ENCODE measurements at places on chromosomes 1 and 21.
A peak's percentile ranks its signal among the peaks of the same experiment; 100 is the strongest.

GRCh38 chr1:56019922-56020321 is 559.4 kb downstream of the PLPP3 start:
- DNase-seq: no peak

DNA sequence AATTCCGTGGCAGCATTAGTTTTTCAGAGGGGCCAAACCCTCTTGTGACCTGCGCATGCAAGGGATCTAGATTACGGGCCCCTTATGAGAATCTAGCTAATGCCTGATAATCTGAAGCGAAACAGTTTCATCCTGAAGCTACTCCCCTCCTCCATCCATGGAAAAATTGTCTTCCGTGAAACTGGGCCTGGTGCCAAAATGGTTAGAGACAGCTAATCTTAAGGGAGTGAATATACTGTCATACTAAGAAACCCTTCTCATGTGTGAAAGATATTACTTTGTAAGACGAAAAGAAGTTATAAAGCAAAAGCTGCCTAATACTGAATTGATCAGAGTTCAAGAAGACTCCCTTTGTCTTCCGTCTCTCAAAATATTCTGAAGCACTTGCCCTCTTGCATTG is 166.3 kb downstream of the DUSP10 start:
- no peak for DNase-seq

DNA sequence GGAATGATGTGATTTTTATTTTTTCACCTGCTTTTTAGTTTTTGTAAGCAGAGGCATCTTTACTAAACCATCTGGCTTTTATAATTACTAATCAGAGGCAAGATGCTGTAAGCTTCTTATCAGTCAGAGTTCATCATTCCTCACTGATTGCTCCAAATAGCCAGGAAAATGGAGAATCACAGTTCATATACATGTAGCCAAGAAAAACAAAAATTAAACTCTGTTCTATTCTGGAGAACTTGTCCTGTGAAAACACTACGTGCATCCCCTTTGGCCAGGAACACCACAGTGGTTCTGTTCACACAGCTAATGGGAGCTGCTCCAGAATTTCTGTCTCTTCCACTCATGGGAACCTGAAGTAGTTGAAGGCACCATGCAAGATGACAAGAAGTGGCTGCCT is 725.5 kb upstream of the CHRM3 start:
- no peak for DNase-seq

DNA sequence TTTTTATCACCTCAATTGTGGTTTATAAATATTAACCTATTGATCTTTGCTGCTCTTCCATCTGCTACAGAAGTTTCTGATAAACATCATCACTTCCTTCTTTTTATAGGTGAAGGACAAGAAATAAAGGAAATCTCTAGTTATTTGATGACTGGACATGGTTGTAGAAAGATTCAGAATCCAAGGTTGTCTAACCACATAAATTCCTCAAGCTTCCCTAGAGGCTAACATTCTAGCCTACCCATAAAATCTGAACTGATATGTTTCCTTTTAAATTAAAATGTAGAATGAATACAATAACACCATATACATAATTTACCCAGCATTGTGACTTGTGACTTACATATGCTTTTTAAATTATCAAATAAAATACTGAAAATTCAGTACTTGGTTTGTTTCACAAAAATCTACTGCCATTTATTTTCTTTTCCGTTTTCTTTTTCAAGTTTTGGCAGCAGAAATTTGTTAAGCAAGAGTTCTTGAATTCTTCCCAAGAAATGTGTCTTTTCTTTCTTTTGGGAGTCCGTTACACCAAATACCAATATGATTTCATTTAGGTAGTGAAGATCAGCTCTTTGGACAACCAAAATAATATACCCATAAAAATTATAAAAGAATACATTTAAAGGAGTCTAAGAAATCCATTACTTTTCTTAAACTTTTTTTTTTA is 513.2 kb upstream of the ADGRL2 start:
- DNase-seq: no peak

GRCh38 chr1:41537251-41537650 is 52.8 kb upstream of the EDN2 start:
- no peak for DNase-seq

GRCh38 chr1:234632225-234632624 is 22.2 kb upstream of the IRF2BP2 start:
- DNase-seq: no peak

DNA sequence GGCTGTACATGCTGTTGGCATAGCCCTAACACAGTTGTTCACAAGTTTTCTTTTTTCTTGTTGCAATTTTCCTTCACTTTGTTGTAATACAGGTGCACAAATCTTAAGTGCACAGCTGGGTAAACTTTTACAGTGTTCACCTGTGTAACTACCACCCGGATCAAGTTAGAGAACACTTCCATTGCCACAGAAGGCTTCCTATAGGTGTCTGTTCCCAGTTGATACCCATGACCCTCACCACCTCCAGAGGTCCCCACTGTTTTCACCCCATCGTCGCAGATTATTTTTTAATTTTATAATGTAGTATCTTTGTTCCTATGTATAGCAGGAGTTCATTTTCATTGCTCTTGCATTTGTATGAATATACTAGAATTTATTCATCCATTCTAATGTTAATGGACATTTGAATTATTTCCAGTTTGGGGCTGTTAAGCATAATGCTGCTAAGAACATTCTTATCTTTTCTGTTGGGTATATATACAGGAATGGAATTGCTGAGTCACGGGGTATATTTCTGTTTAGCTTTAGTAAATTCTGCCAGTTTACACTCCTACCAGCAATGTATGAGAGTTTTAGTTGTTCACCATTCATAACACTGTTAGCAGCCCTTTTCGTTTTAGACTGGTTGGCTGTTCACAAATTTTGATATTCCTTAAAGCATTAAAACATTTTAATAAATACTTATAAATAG is 16.4 kb downstream of the SPRTN start:
- DNase-seq: no peak

- no peak for DNase-seq
Measured at GRCh38 chr1:190022709-190023108, 455.0 kb downstream of the BRINP3 start.

DNA sequence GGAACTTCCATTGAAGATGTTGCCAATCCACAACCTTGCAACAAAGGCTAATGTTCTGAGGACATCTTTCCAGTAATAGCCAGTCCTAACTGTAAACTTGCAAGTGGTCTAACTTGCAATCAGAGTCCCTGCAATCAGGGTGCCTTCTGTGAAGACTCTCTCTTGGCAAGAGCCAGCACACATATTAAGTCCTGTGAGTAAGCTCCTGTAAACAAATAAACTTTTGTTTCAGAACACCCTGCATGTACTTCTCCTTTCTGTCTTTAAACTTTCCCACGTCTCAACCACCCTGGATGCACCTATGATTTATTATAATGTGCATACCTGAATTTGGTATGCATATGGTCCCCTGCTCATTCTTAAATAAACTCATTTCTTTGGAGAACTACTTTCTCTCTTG is 9.1 kb downstream of the GBP7 start:
- DNase-seq: no peak

- DNase-seq: no peak
Measured at GRCh38 chr1:43668956-43669355, 19.0 kb downstream of the KDM4A start.

DNA sequence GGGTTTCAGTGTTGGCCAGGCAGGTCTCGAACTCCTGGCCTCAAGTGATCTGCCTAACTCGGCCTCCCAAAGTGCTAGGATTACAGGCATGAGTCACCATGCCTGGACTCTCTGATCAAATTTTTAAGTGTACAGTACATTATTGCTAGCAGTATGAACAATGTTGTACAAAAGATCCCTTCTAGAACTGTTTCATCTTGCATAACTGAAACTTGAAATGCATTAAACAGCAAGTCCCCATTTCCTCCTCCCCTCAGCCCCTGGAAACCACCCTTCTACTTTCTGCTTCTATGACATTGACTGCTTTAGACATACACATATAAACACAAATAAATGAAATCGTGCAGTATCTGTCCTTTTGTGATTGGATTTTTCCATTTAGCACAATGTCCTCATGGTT is 463.4 kb downstream of the PTPRC start:
- DNase-seq: no peak

- peak; percentile 95 for DNase-seq
Measured at GRCh38 chr1:161185282-161185682, 8.0 kb upstream of the B4GALT3 start.

DNA sequence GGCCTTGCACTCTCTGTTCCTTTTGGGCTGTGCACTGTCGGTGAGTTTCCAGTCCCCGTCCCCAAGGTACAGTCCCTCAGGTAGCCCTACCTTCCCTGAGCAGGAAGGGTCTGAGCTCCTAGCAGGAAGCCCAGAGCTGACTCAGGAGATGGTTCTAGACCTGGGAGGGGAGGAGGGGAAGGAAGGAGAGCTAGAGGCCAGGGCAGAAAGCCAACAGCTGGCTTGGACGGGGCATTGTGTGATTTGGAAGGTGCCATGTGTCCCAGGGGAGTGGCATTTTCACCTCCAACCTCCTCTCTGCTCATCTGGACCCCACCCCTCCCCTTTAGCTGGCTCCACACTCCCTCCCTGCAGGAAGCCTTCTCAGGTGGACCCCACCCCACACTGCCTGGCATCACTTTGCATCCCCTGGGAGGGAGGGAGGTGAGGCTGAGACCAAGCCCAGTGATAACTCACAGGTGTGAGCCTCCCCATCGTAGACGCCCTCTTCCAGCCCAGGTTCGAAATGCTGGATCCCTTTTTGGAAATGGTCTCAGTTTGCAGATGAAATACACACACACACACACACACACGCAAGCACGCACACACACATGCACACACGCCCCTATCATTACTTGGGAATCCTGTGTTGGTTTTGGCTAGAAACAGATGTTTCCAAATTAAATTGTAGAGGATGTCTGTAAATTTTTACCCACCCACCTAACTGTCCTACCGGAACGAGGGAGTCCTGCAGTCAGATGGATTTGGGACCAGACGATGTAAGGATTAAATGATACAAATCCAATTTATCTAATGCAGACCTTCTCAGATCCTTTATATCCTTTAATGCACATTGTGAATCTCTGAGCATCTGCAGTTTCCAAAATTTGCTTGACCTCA is 19.7 kb upstream of the IFNLR1 start:
- no peak for DNase-seq

DNA sequence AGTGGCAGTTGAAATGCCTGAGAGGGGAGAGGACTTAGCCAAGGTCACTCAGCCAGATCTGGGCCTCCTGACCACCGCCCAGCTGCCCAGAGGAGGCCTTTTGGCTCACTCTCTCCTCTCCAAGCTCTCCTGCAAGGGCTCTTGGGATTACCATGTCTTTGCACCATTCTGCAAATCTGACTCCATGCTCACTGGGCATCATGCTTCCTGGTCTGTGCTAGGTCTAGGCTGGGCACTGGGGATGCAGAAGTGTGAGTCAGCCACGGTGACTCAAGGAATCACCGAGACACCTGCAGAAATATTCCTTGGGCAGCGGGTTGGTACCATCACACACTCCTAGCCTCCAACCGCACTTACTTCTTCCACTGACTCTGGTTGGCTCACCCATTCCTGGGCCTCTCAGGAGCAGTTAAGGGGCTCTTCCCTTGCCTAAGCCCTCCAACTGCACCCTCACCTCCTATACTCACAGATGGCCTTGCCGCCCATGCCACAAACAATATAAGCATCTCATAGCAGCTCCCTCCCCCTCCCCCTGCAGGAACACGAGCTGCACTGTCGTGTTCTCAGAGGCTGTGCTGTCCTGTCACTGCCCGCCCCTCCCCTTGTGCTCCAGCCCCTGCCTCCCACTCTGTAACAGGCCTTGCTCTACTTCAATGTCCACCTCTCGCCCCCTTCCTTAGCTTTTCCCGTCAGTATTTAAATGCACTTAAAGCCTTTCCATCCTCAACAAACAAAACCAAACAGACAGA is 34.8 kb downstream of the CDCP2 start:
- DNase-seq: no peak

DNA sequence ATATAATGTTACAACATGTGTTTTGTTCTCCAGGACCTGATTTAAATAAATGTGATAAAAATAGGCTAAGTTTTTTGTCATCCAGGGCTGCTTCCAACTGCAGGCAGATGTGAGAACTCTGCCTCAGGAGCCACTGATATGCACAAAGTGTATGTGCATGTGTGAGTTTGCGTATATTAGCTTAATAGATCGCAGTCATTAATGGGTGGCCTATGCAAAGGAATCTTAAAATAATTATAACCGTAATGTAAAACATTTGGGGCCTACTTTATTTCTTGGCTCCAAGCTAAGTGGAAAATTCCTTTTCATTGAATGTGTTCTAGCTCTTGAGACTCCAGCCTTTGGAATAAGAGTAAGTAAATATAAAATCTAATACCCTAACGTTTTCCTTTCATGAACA is 16.8 kb downstream of the DHX9 start:
- DNase-seq: no peak

- no peak for DNase-seq
Measured at GRCh38 chr1:96075704-96076455, 645.7 kb upstream of the PTBP2 start.

GRCh38 chr1:224082146-224082545 is 31.8 kb upstream of the FBXO28 start:
- no peak for DNase-seq

DNA sequence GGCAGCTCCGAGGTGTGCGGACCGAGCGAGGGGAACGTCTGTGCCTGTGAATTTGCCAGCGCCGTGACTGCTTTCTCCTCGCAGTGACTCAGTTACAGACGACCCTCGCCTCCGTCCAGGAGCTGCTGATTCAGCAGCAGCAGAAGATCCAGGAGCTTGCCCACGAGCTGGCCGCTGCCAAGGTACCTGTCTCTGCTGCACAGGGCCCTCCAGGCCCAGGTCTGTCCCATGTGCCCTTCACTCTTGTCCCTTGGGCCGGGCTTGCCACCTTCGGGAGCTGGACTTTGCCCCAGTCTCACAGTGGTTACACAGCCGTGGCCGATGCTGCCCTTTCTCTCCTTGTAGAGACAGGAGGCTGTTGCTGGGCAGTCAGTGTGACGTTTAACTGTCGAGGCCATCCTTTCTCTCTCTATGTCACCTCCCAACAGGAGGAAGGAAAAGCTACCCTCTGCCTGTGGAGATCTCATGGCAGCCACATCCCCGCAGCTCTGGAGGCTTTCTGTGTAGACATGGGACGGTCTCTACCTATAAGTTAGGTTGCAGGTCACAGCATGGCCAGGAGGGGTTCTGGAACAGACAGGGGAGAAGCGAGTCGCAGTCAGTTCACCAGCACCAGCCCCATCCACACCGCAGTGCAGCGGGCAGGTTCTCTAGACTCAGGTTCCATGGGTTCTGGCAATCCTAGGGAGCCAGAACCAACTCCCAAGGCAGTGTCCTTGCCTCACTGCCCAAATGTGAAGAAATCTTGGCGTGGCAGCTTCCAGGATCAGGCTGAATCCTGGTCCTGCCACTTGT is 149.7 kb downstream of the PEX14 start:
- no peak for DNase-seq

- DNase-seq: no peak
Measured at GRCh38 chr1:236425031-236425663, 31.1 kb downstream of the EDARADD start.
